Activated CD8-positive, alpha-beta memory T cell treated with anti-CD3 and anti-CD28 coated beads, Interleukin-2, amount 50 U/mL, for 4 hours (primary cell): ENCODE measurements at places on chromosomes 3 and 15.

GRCh38 chr3:113097960-113098447 is 107.2 kb downstream of the GTPBP8 start:
- DNase-seq = no peak

GRCh38 chr3:103440539-103441203 is 1005.9 kb downstream of the ZPLD1 start:
- DNase-seq = no peak

DNA sequence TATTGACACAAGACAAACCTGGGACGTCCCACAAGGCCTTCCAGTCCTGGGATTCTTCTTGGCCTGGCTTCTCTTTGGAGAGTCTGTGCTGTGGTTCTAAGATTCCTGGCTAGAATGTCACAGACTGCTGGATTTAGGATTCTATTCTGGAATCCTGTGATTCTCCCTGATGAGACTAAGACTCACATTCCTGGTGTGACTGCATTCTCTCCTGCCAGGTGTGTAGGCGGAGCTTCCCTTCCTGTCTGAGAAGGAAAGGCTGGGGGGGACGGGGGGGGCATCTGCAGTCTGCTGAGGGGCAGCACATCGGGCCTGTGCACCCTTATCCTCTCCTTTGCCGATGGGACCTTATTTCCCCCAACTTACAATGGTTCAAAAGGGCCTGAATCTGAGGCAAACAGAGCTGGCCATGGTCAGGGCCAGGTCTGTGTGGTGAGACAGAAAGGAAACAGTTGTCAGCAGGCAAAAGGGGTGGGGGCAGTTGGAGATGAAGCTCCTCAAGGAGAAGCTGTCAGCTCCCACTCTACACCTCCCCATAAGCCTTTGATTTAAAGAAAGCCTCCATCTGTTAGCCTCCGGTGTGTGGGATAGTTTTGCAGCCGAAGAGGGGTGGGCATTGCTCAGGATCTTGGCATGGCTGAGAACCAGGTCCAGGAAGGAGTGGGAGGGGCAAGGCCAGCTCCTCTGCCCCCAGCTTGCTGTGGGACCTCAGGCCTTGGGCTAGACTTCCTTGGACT is 30.9 kb downstream of the VIPR1 start:
- no peak for DNase-seq

DNA sequence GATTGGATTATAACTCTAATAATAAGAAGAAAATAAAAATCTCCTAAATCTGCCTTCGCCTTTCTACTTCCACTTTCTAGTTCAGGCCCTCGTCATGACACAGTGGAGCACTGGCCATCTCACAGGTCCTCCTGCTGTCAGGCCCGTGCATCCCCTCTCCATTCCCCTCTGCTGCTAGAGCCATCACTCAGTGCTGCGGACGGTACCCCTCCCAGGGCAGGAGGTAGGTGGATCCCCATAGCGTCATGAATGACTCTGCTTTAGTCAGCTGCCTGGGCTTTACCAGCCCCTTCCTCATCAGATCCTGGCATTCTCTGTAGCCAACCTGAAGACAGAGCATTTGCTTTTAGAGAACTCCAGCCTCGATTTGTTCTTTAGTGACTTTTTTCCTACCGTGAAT is 12.0 kb upstream of the PPP1R2 start:
- no peak for DNase-seq

- DNase-seq = no peak
Measured at GRCh38 chr15:50939911-50940310, 31.4 kb downstream of the AP4E1 start.

GRCh38 chr3:126304704-126305103 is 52.5 kb downstream of the KLF15 start:
- DNase-seq = no peak

GRCh38 chr3:190458040-190458439 is 8.3 kb upstream of the TMEM207 start:
- DNase-seq = no peak

DNA sequence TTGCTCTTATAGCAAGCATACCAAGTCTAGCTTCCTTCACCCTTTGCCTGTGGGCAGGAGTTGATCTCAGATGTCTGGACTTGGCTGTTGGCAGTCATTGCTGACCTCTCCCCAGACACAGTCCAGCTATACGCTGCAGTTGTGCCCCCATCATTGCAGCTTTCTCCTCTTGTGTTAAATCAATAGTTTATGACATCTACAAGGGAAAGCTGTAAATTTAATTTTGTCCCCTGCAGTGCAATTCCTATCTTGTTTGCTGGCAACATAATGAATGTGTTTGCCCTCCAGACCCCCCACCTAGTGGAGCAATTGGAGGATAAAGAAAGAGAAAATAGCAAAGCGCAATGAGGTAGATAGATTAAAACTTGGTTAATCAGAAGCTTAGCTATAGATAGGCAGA is 280.2 kb downstream of the LSAMP start:
- DNase-seq = no peak

DNA sequence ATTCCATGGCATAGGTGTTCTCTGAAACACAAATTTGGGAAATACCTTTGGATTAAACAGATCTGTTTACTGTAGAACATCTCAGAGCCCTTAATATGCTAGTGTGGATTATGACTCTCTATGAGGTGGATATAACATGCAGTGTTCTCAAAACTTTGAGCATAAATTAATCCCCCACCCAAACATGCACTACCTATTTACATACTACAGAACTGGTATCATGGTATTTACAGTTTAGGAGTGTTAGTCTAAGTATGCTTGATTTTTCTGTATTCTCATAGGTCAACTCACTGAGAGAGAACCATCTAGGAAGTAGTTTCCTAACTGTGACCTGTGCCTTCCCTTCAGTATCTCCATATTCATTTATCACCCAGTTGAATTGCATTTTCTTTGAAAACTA is 30.9 kb upstream of the ZNF609 start:
- no peak for DNase-seq

- no peak for DNase-seq
Measured at GRCh38 chr15:90816401-90817116, 51.8 kb upstream of the FURIN start.
